ENCODE measurements at places on chromosomes 12 and 14. TPM values are rescaled to one million over a fixed set of nuclear protein-coding genes. Genes with fewer than 3 reads are reported as not detected.

DNA sequence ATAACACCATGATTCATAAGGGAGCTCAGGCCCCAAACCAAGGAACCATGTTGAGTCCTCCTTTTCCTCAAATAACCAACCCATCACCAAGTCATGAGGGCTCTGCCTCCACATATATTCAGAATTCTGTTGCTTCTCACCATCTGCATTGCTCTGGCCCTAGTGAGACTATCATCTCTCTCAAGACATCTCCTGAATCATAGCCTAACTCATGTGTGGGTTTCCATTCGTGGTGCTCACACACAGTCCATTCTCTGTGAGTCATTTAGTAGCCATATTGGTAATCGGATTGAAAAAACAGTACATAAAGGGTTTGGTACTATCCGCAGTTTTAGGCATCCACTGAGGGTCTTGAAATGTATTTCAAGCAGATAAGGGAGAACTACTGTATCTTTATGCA lies 5.1 kb upstream of the SLC38A2 start:
- DNase-seq: no peak

GRCh38 chr12:43165351-43165750 lies 386.7 kb downstream of the ADAMTS20 start:
- no peak for DNase-seq

DNA sequence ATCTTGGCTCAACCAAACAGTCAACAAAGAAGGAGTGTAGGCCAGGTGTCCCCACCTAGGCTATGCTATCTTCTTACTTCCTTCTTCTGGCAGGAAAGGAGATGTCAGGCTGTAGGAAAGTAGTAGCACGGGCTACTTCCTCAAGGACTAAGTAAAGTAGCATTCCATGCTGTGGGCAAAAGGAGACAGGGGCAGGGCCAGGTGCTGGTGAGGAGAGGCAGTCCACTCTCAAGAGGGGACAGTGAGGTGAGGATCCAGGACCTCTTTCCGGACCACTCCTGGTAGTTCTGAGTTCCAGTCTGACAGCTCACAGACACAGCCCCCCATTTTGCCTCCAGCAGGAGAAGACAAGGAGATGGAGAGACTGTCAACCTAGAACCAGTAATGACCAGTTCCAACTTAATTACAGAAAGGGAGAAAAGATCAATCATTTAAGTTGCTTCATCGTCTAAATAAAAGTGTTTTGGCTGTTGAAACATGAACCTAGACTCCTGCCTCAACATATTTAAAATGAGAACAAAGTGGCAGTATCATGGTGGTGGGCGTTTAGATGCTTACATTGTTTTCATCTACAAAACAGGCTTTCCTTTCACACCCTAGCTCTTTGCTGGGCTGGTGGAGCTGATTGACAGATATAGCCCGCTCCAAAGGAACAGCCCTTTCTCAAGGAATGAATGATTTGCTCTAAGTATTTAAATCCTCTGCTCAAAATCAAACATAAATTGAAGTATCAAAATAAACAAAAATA lies 5.1 kb upstream of the SSTR1 start:
- DNase-seq: no peak

GRCh38 chr12:77160931-77161330 lies 95.6 kb upstream of the E2F7 start:
- DNase-seq: no peak

DNA sequence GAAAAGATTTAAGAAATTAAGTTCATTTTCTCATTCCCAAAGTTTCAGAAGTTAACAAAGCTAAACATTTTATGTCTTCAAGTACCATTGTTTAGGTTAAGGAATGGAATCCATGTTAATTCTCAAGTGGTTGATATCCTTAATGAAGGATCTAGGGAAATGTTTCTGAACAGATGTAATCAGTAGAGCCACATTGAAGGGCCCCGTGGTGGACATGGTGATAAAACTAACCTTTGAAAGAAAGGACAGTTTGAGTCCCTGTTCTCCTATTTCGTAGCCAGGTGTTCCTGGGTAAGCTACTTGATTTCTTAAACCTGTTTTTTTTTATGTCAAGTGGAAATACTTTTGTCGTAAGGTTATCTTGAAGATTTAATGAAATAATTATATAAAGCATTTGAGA lies 4.6 kb downstream of the PPM1A start:
- no peak for DNase-seq

DNA sequence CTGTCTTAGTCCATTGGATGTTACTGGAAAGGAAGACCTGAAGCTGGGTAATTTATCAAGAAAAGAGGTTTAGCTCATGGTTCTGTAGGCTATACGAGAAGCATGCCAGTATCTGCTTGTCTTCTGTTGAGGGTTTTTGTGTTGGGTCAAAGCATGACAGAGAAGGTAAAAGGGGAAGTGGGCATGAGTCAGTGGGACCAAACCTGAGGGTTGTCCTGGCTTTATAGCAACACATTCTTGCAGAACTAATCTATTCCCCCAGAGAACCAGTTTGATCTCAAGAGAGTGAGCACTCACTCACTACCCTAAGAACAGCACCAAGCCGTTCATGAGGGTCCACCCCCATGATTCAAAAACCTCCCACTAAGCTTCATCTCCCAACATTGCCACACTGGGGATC lies 19.0 kb upstream of the KRAS start:
- DNase-seq: no peak

DNA sequence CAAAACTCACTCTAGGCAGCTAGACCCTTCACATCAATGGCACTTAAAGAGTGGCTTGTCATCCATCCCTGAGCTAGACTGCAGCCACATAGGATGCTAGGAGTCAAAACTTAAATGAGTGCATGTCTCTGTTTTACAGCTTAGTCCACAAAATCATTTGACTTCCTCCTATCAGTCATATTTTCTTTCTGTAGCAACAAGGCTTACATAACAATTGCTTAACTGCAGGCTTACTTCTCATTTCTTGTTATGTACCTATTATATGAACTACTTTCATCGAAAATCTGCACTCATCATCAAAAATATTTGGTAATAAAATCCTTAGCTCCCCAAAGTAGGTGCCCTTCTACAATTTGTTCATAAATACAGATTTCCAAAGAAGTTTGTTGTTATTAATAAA lies 30.1 kb downstream of the CLEC1A start:
- no peak for DNase-seq

DNA sequence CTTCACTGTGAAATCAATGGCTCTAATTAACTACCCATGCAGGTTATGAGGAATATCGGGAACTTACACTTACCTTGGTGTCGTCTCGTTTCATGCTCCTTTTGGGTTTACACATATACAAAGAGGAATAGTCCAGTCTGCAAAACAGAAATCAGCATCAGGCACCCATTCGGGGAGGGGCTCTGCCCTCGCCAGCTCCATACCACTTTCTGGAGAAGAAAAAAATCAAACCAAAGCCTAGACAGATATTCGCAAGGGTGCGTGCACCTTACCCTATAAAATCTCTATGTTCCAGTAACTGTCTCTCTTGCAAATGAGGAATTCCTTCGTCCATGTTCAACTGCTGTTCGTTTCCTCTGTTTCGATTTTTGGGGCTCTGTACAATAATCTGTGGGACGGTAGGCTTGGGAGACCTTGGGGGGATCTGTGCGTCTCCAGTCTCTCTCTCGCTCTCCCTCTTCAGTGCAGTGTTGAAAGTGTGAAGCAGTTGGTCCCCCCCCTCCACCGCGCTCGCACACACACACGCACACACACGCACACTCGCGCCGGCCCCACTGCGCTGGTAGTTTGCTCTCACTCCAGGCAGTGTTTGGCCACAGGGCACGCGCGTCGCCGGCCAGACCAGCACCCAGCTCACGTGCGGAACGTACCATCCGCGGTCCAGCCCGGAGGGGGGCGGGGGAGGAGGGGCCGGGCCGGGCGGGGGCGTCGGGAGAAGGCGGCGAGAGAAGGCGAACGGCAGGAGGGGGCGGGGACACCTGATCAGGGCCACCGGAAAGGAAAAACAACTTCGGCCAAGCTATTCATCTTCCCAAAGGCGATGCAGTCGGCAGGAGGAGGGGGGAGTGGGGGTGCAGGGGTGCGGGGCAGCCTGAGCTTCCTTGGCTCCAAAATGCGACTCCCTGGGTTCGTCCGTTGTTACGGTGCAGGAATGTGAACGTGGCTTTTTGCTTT lies at the start of gene BHLHE41:
TSS of gene BHLHE41 (minus strand) at position 592 of the 954 bp plus-strand sequence. CDS start at position 334, 258 bp downstream.
- no peak for DNase-seq

DNA sequence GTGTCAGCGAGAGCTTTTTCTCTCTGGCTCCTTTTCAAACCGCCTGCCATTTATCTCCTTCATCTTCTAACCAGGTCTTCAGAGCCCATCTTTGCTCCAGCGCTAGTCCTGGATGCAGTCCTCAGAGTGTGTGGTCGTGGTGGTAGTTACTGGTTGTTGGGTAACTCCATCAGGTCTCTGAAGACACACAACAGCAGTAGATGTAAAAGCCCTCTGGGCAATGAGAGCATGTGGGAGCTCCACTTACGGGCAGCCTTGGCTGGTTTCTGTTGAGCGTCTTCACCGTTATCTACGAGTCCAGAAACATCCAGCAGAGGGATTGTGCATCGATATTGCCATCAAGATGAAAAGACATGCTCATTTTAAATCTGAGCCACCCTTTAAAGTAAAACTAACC lies 61.2 kb downstream of the FBXL14 start:
- no peak for DNase-seq

DNA sequence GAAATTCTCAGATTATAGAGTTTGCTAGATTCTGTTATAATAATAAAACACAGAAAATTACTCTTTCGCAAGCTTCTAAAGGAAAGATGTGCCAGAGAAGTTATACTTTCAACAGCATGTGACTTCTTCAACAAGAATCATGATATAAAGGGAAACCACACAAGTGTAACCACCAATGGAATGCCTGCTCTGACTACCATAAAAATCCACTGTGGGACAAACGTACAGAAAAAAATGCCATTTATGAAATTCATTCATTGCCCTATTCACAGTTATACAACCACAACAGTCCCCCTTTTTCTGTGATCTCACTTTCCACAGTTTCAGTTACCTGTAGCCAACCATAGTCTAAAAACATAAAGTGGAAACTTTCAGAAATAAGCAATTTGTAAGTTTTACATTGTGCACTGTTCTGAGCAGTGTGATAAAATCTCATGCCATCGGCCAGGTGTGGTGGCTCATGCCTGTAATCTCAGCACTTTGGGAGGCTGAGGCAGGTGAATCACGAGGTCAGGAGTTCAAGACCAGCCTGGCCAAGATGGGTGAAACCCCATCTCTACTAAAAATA lies 3.2 kb downstream of the CATSPERB start:
- no peak for DNase-seq

- no peak for DNase-seq
Observed at GRCh38 chr12:45775465-45775864, 46.0 kb downstream of the ARID2 start.

GRCh38 chr12:125124320-125124966 lies 59.2 kb downstream of the AACS start:
- no peak for DNase-seq

- no peak for DNase-seq
Observed at GRCh38 chr12:115519359-115519758, 758.1 kb downstream of the MED13L start.

DNA sequence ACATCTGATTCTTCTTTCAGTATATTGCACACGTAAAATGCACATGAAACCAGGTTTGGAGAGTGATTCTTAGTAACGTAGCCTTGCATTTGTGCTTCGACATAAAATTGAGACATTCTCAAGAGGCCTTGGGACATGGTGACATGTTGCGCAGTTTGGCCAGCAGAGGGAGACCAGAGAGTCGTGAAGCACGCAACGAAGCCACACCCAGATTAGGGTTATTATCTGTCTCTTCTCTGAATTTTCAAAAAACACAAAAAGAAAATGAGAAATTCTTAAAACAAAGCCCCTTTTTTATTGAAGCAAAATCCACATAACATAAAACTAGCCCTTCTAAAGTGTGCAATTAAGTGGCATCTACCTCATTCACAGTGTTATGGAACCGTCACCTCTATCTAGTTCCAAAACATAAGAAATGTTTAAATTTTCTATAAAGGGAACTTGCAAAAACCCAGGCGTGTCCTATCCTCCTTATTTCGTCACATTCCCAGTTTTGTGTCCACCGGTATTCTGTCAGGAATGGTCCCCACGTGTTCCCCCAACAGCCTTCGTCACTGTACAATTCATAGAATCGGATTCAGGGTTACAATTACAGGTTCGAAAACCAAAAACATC lies 108.8 kb upstream of the ATF7IP start:
- no peak for DNase-seq

DNA sequence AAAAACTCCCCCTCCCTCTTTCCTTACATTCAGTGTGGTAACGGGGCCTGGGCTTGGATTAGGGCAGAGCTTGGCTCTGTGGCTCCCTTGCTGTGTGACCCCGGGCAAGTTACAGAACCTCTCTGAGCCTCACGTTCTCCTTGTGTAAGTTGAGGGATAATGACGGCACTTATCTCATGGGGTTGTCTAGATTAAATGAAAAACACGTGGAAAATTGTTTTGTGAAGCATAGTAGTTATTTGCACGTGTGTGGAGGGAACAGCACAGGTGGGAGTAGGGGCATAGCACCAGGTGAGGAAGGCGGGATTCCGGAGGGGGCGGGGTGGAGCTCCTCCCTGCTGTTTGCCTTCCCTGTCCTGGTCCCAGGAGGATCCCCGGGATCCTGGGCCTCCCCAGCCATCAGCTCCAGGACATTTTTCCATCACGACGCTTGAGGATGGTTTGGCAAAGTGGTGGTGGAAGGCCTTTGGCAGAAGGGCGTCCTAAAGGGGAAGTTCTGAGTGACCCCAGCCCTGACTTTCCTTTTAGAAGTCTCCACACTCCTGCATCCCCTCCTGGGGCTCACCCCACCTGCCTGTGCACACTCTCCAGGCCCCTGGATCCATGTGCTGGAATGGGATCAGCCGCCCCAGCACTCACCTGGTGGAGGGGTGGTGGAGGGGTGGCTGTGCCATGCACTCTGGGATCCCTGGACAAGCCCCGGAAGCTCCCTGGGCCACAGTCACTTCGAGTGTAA lies 22.7 kb downstream of the LRTM2 start:
- no peak for DNase-seq

GRCh38 chr12:2054091-2055018 lies 1.6 kb downstream of the CACNA1C start:
- DNase-seq: no peak

E2F7 gene
- 6.9 TPM for polyA plus RNA-seq

KRT8 gene
- polyA plus RNA-seq: 286 TPM

SOAT2 gene
- polyA plus RNA-seq: 2.3 TPM

MGAT4C gene
- 1.4 TPM for polyA plus RNA-seq

CPM gene
- 30.9 TPM for polyA plus RNA-seq

ANO2 gene
- 3.1 TPM for polyA plus RNA-seq

NEK9 gene
- polyA plus RNA-seq: 129 TPM

DEGS2 gene
- polyA plus RNA-seq: 7.9 TPM

LRP1 gene
- 106 TPM for polyA plus RNA-seq

Data from renal cortex interstitium (tissue), 15 donors.